ENCODE measurements at places on chromosomes 2 and 18.
A peak's percentile ranks its signal among the peaks of the same experiment; 100 is the strongest.

- no peak for DNase-seq
Observed at GRCh38 chr2:235910067-235910466, 258.1 kb downstream of the GBX2 start.

- DNase-seq = no peak
Observed at GRCh38 chr18:47832348-47832747, 98.1 kb downstream of the SMAD2 start.

- no peak for DNase-seq
Observed at GRCh38 chr18:34767601-34768027, 57.5 kb downstream of the DTNA start.

- no peak for DNase-seq
Observed at GRCh38 chr2:202909394-202910192, 1.9 kb downstream of the WDR12 start.

GRCh38 chr2:45438872-45439665 lies 172.0 kb downstream of the SRBD1 start:
- no peak for DNase-seq

DNA sequence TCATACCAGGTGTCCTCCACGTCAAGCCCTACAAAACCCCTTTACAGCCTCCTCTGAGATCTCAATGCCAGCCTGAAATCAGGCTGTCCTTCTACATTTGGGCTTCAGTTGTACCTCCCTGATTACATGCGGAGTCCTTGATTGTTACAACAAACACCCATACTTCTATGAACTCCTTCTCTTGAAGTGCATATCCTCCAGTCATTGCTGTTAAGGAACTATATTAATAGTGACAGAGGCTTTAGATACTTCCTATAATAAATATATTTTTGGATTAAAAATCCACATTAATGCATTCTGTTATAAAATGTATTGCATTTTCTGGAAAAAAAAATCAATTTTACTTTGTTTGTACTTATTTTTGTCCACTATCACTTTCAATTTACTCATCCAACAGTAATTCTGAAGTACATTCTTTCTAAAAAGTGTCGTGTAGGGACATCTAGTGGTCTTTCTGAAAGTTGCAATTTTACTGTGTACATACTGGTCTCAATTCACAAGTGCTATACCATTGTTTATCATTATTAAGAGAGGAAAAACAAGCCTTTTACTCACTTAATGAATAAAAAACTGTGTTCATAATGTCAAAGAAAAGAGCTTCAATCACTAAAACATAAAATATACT lies 316.4 kb downstream of the DSEL start:
- DNase-seq = peak; percentile 49

- DNase-seq = no peak
Observed at GRCh38 chr2:75822336-75822735, 111.6 kb upstream of the GCFC2 start.

DNA sequence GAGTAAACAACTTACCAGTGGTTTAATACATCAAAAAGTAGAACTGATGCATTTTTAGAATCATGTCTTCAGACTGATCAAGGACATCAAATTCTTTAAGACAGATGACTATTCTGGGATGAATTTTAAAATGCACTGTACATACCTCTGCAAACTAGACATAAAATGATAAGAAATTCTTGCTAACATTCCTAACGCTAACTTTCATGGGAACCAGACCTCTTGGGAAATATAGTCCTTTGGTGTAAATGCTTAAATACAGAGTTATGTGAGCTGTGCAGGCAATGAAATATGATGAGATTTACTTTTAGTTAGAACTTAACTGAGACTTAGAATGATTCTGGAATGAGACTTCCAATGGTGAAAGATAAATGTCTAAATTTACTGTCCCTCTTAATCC lies 562.0 kb downstream of the NR4A2 start:
- DNase-seq = no peak

- no peak for DNase-seq
Observed at GRCh38 chr2:29066271-29066860, 8.0 kb downstream of the PCARE start.

- no peak for DNase-seq
Observed at GRCh38 chr2:208294482-208295024, 28.5 kb downstream of the PIKFYVE start.

DNA sequence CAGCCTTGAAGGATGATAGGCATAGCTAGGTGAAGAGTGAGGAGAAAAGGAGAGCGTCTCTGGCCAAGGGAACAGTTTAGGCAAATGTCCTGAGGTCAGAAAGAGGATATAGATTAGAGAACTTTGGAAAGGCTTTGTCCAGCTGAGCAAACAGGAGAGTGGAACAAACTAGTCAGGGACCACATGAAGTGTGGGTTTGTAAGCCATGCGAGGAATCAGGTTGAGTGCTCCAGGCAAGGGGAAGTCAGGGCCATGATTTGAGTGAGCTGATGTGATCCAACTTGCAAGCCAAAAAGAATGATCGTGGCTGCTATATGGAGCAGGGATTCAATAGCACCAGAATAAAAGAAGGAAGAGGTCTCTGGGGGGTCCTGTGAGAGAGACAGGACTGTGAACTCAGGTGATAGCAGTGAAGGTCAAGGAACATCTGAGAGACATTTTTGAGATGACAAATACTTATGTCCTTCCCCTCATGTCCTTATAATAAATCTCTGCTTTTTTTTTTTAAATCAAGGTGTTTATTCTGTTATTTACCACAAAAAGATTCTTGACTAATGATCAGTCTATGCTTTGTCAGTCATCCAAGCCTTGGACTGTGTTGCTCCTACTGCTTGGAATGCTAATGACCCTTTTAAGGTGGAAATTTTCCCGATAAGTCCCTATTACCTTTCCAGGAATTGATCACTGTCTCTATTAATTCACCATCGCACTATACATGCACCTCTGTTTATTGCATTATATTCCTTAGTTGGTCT lies 472.6 kb downstream of the TXNL1 start:
- DNase-seq = no peak

- DNase-seq = no peak
Observed at GRCh38 chr2:127844973-127845372, 13.0 kb downstream of the POLR2D start.

DNA sequence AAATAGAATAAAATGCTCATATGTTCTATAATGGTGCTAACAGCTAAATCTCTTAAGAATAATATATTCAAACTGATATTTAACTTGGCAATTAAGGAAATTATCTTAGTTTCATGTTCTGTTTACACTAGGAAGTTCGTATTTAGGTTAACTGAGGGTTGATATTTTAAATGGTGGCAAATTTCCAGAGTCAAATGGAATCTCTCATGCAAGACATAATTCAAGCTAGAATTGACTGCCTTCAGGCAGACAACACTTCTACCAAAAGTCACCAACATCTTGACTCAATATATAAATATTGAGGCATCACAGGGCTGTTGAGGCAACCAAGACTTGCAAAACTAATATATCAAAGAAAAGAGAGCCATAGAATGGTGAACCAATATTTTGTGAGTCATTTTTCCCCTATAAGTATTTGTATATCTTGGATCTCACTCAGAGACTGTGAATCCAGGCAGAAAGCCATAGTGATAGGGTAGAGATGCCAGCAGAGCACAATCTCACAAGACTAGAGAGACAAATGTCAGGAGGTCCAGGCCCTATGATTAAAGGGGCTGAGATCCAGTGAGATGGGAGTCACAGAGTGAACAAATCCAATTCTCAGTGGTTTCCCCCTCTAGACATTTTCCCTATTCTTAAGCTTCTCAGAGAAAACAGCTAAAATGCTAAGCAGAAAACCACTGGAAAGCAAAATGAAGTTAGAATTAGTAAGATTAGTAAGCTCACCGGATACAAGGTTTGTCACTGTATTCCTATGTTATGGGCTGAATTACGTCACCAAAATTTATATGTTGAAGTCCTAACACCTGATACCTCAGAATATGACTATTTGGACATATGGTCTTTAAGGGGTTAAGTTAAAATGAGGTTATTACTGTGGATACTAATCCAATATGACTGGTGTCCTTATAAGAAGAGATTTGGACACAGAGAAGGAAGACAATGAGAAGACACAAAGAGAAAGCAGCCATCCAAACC lies 358.2 kb upstream of the UBE2E3 start:
- no peak for DNase-seq

DNA sequence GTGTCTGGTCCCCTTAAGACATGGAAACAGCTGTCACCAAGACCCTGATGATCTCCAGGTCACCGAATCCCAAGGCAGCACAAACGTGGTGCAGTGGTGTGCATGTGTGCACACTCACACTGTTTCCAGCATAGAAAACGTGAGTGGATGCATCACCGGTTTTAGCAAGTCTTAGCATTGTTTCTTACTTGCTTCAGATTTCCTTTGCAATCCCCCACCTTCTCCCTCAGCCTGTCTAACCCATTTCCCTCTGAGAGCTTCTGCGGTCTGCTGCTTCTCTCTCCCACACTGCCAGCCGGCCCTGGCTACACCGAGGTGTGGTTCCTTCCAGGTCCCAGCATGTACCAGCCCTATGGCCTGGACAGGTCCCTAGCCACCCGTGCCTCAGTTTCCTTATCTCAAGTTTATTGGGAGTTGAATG lies 343.4 kb upstream of the HS6ST1 start:
- no peak for DNase-seq

DNA sequence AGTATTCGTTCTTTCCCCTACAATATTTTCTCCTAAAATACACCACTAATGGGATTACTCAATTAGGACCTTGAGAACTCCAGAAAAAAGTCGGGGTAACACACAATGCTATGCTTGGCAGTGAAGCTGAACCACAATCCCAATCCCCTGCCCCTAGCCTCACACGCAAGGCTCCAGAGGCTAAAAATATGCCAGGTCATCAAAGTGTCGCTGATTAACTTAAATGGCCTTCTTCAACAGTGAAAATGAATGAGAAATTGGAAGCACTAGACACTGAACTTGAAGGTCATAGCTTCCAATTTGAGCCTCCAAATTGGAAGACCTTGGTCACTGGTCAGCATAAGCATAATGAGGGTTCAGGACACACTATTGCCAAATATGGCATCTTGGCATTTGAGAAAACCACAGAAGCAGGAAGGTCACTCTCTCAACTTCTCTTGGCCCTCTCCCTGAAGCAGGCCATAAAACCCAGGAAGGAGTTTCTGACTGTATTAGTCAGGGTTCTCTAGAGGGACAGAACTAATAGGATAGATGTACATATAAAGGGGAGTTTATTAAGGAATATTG lies 86.0 kb upstream of the SATB2 start:
- no peak for DNase-seq

DNA sequence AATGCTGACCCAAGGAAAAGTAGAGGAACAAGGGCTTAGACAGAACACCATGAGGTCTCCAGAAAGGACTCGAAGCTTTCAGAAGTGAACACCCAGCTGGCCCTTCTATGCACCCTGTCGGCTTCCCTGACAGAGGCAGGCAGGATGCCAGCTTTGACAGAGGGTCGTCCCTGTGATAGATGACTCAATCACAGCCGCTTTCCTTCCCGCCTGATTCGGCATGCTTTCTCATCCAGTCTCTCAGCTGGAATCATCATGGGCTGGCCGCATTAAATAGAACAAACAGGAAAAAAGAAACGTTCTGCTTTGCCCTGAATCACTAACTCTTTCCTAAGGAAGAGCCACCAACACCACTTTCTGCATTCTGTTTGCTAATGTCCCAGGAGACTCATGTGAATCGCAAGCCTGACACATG lies 140.3 kb upstream of the RAB12 start:
- no peak for DNase-seq

DNA sequence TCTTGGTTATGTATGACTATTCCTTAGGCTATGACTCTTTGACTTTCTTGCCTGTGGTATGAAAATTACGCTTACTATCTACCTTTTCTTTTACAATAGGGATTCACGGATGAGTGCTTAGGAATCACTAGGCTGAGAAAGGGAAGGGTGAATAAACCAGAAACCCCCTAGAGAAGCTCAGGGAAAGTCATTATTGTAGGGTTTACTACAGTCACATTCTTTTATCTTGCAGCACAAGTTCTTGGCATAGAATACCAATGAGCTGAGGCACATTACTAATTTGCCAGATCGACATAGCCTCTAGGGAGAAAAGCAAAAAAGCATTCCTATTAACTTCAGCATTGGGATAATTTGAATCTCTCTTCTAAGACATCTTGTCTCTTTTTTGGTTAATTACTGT lies 103.3 kb downstream of the ST6GAL2 start:
- no peak for DNase-seq

DNA sequence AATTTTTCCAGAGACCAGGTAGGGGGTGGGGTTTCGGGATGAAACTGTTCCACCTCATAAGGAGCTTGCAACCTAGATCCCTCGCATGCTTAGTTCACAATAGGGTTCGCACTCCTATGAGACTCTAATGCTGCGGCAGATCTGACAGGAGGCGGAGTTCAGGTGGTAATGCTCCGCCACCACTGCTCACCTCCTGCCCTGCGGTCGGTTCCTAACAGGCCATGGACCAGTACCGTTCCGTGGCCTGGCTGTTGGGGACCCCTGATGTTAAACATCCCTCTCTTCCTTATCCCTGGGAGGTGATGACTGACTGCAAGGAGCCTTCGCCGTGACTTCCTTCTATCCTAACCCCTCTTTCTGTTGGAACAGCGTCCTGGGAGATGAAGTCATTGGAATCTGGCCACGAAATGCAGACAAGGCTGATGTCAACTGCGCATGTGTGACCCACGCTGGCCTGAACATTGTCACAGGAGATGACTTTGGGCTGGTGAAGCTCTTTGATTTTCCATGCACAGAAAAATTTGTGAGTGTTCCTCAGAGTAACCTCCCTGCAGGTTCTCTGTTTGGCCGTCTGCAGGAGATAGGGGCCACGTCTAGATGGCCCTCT lies 82.4 kb downstream of the RTN4 start:
- no peak for DNase-seq

DNA sequence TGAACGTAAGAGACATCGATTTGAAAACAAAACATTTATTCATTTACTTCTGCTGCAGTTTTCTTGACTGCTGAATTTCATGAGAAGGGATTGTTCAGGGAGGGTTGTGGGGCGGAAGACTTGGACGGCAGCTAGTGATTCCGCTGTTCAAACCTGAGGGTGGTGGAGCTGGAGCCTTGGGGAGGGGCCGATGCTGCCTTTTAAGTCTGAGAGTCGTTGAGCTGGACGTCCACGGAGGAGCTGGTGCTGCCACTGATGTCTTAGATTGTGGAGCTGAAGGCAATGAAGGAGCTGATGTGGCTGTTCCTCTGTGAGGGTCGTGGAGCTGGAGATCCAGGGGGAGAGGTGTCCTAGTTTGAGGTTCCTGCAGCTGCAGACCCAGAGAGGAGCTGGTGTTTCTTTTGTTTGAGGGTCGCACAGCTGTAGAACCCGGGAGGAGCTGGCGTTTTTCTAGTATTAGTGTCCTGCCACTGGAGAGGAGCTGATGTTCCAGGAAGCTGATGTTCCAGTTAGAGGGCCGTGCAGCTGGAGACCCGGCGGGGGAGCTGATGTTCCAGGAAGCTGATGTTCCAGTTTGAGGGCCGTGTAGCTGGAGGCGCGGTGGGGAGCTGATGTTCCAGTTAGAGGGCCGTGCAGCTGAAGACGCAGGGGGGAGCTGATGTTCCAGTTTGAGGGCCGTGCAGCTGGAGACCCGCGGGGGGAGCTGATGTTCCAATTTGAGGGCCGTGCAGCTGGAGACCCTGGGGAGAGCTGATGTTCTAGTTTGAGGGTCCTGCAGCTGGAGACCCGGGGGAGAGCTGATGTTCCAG lies 150.9 kb downstream of the RTP5 start:
- no peak for DNase-seq

DNA sequence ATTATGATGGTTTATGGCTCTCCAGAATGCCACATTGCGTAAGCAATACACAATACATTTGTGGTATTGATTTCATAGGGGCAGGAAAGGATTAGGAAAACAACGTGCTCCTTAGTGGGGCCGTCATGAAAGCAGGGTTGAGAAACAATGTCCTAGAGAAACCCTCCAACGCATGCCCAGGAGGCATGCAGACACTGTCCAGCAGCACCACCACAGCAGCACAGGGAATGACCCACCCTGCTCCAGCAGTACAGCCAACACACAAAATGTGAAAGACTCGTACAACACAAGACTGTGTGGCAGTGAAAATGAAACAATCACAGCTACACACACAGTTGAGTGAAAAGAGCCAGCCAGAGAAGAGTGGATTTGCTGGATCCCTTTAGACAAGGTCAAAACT lies 66.3 kb downstream of the FAM168B start:
- no peak for DNase-seq
